WTC11 (cell line): ENCODE measurements at places on chromosomes 11 and 22. TPM values are rescaled to one million over a fixed set of nuclear protein-coding genes. Genes with fewer than 3 reads are reported as not detected.

Gene GAL
- 102 to 110 TPM (median 108 TPM) in 3 replicates for total RNA-seq

DNA sequence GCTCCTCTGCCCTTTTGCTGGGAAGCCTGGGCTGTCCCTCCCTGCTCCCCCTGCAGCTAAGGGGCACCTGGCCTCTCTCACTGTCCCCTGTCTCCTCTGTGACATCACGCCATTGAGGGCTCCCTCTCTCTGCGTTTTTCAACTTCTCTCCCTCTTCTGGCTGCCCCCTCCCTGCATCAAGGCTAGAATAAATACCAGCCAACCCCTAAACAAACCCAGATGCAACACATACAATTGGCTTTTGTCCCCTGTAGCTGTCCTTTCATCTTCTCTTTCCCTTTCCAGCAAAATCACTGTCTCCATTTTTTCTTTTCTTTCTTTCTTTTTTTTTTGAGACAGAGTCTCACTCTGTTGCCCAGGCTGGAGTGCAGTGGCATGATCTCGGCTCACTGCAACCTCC lies 3.3 kb upstream of the MIEF1 start:
- no peak for DNase-seq

- DNase-seq = no peak
Observed at GRCh38 chr11:126704096-126704495, 296.5 kb downstream of the KIRREL3 start.

Gene IGLL1
- not detected in 3 replicates for total RNA-seq

GRCh38 chr11:72583616-72584292 lies 90.5 kb downstream of the PDE2A start:
- no peak for DNase-seq

- DNase-seq = no peak
Observed at GRCh38 chr22:30969532-30970355, 679 bp downstream of the TUG1 start.

DNA sequence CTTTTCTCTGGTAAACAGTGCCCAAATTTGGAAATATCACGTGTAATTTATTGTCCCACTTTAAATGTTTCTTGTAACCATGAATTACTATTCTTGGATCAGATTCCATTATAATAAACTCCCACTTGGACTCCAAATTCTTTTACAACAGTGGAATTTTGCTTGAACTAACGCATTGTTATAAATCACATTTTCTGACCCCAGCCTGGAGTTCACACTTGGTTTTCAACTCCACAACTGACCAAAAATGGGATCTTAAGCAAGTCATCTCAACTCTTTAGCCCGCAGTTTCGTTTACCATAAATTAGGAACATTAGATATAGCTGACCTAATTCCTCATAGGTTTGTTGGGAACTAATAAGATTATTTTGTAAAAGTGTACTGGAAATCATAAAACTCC lies 336.8 kb upstream of the NCAM1 start:
- no peak for DNase-seq

- DNase-seq = no peak
Observed at GRCh38 chr22:32542677-32543357, 68.2 kb downstream of the FBXO7 start.

GRCh38 chr11:20178976-20179375 lies 18.7 kb upstream of the DBX1 start:
- no peak for DNase-seq

GRCh38 chr11:77244277-77245027 lies 57.0 kb downstream of the GDPD4 start:
- no peak for DNase-seq

DNA sequence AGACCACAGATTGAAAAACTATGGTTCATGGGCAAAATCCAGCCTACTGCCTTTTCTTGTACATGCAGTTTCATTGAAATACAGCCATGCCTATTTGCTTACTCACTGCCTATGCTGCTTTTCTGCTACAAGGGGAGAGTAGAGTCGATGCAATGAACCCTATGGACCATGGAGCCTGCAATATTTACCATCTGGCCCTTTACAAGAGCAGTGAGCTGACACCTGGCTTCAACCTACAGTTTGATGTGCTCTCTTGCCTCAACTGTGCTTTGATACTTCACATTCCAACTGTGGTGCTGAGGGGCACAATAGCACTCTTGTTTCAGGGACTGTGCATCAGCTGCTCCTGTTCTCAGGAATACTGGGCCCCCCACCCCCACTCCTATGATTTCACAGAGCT lies 239.5 kb upstream of the SORL1-AS1 start:
- no peak for DNase-seq

DNA sequence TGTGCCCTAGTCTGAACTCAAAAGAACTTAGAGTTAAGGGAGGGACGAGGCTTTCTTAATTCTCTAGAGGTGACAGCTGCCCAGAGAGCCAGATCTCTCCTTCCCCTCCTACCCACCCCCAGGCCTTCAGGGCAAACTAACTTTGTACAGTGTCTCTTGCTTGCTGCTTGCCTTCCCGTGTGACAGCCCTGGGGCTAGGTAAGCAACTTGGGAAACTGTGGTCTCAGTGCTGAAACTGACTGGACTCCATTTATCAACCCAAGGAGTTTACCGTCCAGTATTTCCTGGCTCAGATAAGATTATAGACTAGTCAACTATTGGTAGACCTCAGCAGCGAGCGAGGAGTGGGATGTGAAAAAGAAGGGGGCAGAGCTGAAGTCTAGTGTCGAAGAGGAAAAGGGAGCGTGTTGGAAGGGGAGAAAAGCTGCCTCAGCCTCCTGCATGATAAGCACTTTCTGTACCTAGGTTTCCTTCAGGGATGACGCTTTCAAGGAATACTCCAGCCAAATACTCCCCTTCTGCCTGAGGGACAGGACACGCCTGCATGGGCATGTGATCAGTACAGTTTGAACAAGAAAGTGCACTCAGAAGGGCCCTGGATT lies 43.3 kb upstream of the WEE1 start:
- DNase-seq = no peak

- DNase-seq = peak; percentile 50
Observed at GRCh38 chr11:118939953-118940598, 14.3 kb upstream of the BCL9L start.

DNA sequence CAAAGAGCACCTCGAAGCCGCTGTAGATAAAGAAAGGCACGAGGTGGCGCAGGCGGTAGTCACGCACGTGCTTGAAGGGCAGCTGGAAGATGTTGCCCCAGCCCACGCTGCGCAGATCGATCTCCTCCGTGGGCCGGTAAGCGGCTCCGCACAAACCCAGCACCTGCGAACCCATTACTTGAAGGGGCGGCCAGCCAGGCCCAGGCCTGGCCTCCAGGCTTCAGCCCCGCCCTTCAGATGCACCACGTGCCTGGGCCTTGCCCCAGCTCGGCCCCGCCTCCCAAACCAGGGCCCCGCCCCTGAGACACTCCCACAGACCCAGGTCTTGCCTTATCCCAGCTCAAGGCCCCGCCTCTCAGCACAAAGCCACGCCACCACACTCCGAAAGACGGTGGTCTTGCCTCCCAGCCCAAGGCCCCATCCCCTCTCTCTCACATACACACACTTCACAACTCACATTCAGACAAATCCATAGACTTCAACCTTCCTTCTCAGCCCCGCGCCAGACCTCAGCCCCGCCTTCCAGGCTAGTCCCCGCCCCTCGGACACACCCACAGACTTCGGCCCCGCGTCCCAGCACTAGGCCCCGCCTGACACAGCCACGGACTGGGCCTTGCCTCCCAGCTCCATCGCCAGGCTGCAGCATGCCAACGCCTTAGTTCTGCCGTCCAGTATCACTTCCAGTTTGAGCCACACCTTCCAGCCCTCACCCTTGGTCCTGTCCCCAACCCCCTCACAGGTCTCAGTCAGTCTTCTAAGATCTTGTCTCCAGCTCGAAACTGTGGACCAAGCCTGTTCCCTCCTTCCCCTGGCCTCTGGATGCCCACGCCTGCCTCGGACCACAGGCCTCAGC lies 7.0 kb downstream of the UNC93B1 start:
- peak; percentile 98 for DNase-seq

DNA sequence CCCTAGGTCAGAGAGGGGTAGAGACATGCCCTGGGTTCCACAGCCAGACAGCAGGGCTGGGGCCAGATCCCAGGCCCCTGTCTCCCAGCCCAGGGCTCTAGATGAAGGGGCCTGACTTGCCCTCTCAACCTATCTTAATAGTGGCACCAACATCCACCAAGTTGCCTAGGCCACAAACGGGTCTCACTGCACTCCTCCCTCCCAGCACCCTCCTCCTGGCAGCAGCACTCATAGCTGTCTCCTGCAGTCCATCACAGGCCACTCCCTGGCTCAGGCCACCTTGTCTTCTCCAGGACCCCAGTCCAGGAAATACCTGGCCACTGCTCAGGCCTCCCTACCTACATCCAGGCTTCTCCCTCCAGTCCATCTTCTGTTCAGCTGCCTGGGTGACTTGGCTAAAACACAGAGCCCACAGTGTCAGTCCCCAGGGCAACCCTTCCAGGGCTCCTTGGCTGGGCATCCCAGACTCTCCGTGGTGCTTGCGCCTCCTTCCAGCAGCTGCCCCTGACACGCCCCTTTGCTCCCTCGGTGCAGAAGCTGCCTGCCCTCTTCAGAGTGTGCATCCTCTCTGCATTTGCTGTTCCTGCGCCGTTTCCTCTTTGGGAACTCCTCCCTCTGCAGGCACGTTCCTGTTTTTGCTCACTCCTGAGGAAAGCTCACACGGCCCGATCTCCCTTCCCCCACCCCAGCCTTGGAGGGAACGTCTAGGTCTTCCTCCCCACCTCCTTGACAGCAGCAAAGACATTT lies 40.5 kb downstream of the LRRC32 start:
- no peak for DNase-seq

Gene MMP1
- total RNA-seq = 0.11 TPM in 1 of 3 replicates, not detected in the others

DNA sequence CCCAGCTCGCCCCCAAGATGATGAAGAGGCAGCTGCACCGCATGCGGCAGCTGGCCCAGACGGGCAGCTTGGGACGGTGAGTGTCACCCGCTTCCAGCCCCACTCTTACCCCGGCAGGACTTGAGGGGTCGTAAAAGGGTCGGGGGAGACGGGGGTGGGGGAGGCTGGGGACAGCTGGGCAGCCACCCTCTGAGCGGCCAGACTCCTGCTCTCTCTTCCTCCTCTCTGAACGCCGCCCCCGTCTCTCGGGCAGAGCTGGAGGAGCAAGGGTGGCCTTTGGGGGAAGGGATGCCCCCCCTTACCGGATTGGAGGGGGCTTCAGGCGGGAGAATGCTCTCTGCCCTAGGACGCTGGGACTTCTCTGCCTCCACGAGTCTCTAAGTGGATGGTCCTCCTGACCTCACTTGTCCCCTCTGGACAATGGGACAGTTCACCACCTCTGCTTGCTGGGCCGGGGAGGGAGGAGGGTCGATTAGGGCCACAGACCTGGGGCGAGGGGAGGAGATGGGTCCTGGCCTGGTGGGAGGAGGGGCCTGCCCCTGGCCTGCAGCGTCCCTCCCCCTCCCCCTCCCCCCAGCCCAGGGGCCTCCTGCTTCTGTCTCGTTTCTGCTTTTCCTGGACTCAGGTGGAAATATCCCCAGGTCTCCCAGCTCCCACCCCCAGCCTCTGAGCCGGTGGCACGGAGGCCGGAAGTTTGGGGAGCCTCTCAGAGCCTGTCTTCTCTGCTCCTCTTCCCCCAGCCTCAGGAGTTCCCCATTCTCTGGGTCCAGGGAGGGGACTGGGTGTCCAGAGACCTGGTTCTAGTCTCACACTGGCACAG lies 512 bp downstream of the SH3BP1 start:
- DNase-seq = peak; percentile 42

Gene OR6T1
- total RNA-seq = not detected in 3 replicates

DNA sequence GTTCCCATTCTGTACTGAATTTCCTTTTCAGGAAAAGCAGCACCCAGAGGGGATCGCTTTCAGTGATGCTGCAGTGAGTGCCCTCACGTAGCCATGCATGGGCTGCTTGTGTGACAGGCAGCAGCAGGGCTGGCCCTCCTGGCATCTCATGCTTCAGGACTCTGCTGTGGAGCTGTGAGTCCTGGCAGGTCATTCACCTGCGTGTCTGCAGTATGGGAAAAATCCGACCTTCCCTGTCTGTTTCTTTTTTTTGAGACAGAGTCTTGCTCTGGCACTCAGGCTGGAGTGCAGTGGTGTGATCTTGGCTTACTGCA lies 13.4 kb downstream of the GLB1L2 start:
- no peak for DNase-seq

DNA sequence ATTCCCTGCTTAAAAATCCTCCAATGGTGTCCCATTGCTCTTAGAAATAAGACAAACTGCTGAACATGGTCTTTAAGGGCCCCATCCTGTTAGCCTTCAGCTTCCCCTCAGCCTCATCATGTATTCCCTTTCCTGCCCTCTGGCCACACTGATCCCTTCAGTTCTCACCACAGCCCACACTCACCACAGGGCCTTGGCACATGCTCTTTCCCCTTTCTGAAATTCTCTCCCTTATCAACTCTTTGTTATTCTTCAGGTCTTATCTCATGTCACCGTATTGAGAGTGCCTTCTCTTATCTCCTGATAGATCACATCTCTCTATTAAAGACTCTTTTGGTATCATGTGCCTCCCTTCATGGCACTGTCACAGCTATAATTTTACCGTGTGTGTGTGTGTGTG lies 167.8 kb upstream of the MPPED2 start:
- DNase-seq = no peak

DNA sequence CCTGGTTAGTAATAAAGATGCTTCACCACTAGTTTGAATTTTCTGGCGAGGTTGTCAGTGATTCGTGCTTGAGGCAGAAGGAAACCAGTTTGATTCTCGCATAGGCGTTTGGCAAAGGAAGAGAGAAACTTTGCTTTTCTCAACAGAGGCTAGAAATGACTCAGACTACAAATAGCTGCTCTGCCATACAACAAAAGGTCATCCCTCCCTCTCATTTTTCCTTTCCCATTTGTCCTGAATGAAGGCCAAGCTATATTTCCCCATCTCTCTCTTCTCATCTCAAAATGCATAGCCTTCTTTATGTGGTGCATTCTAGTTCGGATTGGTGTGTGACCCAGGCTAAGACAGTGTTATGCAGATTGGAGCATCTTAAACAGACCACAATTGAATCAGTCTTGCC lies 741.4 kb downstream of the NTM start:
- DNase-seq = no peak

GRCh38 chr22:29520851-29521250 lies 32.7 kb downstream of the THOC5 start:
- DNase-seq = no peak

Gene SERHL2
- 0.37 to 1.1 TPM (median 0.92 TPM) in 3 replicates for total RNA-seq

DNA sequence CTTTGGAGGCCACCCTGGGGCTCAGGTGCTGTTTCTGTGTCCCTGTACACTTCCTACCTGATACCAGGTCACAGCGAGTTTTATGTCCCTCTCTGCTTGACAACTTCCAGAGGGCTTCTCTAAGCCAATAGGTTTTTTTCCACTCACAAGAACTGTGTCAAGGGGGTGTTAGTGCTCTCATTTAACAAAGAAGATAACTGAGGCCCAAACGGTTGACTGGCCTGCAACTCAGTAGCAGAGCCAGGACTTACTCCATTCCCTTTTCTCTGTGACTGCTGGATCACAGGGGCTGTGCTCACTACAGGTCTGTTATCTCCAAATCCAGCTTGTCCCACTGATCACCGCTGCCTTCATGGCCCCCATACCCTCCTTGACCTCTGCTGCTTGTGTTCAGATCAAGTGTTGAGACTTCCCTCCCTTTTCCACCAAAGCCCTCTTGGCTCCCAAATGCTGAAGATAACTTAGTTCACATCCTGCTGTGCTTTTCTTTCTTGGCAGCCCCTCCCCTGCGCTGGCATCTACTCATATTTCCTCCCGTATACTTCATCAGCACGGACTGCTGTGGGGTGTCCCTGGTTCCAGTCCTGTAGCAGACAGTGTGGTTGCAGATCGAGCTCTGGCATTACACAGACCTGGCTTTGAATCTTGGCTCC lies 41.3 kb downstream of the POU2F3 start:
- no peak for DNase-seq

Gene MOV10L1
- not detected in 3 replicates for total RNA-seq

Gene PSMA1
- 139 to 143 TPM (median 140 TPM) in 3 replicates for total RNA-seq
